HL-60 (cell line): ENCODE measurements at places on chromosomes 16 and 17.
A peak's percentile ranks its signal among the peaks of the same experiment; 100 is the strongest.

DNA sequence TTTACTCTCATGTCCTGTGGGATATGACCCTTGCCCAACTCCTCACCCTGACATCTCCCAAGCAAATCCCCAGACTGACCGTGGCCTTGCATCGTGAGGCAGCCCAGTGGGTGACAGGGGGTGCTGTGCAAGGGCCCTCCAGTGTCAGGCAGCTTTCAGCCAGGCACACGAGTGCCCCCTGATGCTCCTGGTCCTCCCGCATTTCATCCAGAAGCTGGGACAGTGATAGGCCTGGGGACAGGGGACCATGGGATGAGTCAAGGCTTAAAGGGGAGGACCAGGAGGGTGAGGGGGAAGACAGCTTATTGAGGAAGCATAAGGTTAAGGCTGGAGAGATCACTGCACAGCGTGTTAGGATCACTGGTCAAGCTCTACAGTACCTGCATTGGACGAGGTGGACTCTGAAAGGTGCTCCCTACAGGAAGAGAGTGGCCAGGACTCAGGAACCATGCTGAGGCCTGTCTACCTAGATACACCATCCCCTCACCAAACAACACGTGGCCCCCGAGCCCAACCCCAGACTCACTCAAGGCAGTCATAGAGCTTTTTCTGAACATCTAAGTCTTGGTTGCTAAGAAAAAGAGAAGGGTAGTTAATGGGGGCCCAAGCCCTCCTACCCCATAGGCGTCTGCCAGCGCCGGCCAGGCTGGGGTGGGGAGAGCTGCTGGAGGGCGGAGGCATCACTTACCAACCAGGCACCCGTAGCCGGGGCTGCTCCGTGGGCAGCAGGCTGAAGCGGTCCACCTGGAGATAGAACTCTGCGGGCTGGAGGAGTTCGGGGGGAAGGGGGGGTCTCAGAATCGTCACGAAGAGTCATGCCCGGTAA is 998 bp downstream of the ACD start:
- DNase-seq, result no peak

GRCh38 chr16:68022728-68023537 is at the start of the genes DDX28 and DUS2:
TSS of gene DDX28 (minus strand) at chr16:68023232. CDS start at chr16:68023202, 30 bp downstream.
TSS of gene DUS2 (plus strand) at chr16:68023284. CDS start at chr16:68038024, 14,740 bp downstream.
- DNase-seq, result peak; percentile 94

GRCh38 chr17:19978805-19979211 is 1.2 kb upstream of the AKAP10 start:
- DNase-seq, result peak; percentile 39

DNA sequence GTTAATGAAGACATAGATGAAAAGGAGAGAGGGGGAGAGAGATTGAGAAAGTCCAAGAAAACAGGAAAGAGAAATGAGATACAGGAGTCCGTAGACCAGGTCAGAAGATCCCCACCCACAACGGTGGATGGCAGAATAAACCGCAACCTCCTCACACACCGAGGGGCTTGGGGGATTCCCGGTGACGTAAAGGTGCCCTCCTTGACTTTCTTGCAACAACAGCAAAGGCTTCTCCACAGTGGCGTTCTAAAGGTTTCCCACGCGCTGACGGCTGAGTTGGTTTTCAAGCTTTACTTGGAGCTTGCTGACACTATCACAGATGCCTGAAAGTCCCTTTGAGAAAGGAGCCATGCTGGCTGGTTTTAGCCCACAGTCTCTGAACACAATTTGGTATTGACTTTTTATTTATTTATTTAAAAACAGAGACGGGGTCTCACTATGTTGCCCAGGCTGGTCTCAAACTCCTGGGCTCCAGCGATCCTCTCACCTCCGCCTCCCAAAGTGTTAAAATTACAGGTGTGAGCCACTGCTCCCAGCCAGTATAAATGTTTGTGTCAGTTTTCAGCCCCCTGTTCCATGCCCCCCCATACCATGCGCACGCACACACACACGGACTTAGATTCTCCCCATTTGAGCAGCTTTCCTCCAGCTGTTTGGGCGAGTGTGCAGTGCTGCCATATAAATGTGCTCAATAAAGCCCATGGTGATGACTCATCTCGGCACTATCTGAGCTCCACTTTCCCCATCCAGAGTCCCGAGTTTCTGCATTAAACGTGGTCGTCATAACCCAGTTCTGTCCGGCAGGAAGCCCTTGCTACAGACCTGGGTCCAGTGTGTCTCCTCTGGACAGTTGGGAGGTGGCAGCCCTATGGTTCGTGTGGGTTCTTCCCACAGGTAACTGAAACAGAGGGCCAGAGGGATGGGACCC is 33.0 kb upstream of the SEC14L1 start:
- no peak for DNase-seq

DNA sequence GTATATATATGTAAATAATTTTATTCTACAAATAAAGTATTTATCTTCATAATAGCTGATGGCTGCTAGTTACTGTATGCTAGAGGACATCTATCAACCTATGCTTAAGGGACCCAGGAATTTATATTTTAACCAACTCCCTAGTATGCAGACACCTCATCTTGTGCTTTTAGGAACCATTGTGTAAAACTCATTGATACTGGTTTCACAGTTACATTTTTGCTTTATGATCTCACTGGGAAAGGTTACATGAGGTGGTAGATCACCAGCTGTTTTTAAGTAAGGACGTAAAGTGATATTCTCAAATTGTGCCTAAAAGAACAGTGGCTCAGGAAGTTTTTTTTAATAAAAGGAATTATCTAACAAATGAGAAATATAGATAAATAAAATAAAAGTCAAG is 56.4 kb downstream of the VMP1 start:
- DNase-seq, result no peak

DNA sequence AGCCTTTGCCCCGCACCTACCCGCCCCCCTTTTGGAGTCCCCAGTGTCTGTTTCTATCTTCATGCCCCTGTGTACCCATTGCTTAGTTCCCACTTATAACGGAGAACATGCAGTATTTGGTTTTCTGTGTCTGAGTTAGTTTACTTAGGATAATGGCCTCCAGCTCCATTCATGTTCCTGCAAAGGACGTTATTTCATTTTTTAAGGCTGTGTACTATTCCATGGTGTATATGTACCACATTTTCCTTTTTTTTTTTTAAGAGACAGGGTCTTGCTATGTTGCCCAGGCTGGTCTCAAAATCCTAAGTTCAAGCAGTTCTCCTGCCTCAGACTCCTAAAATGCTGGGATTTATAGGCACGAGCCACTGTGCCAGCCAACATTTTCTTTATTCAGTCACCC is 4.1 kb upstream of the TGFB1I1 start:
- no peak for DNase-seq

GRCh38 chr16:88773812-88774291 is 11.2 kb downstream of the PIEZO1 start:
- DNase-seq, result no peak

GRCh38 chr16:85420501-85421337 is 192.4 kb upstream of the GSE1 start:
- DNase-seq, result peak; percentile 28

GRCh38 chr16:11683145-11683544 is 14.9 kb downstream of the SNN start:
- DNase-seq, result no peak

DNA sequence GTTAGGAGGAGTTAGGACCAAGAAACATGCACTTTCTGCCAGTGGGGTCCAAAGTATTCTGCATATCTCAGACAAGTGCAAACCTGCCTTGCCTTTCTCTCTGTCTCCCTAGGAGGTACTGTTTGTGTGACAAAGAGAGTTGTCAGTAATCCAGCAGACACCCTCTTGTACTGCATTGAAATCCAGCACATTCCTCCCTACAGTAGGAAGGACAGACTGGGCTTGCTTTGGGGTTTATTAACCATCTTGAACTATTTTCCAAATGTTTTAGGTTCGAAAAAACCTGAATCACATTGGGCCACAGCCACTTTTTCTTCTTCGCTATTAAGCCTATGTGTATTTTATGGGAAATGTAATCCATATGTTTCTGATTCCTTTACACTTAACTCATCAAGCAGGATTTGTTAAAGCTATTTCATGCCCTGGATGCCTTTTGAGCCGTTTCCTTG is 204.2 kb upstream of the KCNJ16 start:
- DNase-seq, result no peak

DNA sequence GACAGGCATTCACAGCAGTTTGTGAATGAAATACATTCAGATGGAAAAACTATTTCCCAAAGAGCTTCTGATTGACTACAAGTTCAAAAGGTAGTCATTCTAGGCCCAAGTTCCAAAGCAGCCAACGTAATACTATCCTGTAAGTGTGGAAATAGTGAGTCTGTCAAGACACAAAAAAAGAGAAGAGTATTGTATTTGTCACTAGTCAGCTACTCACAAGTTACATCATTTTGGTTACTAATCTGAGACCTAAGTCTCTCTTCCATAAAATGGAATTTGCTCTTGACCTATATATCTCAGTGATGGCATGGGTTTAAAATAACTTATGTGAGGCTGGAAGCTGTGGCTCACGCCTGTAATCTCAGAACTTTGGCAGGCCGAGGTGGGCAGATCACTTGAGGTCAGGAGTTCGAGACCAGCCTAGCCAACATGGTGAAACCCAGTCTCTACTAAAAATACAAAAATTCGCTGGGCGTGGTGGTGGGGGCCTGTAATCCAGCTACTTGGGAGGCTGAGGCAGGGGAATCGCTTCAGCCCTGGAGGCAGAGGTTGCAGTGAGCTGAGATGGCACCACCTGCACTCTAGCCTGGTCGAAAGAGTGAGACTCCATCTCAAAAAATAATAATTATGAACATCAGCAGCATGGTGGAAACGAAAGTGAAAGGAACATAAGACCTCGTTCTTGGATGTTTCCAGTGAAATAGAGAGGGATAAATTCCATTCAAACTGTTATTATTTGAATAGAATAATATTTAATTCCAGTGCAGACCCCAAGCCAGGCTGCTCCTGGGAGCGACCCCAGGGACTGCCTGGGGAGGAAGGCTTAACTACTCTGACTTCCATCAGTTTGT is 2.9 kb downstream of the CMC2 start:
- no peak for DNase-seq

GRCh38 chr17:3926860-3927627 is 10.8 kb upstream of the P2RX1 start:
- DNase-seq, result no peak

- DNase-seq, result no peak
Measured at GRCh38 chr16:51542981-51543815, 392.1 kb upstream of the SALL1 start.

DNA sequence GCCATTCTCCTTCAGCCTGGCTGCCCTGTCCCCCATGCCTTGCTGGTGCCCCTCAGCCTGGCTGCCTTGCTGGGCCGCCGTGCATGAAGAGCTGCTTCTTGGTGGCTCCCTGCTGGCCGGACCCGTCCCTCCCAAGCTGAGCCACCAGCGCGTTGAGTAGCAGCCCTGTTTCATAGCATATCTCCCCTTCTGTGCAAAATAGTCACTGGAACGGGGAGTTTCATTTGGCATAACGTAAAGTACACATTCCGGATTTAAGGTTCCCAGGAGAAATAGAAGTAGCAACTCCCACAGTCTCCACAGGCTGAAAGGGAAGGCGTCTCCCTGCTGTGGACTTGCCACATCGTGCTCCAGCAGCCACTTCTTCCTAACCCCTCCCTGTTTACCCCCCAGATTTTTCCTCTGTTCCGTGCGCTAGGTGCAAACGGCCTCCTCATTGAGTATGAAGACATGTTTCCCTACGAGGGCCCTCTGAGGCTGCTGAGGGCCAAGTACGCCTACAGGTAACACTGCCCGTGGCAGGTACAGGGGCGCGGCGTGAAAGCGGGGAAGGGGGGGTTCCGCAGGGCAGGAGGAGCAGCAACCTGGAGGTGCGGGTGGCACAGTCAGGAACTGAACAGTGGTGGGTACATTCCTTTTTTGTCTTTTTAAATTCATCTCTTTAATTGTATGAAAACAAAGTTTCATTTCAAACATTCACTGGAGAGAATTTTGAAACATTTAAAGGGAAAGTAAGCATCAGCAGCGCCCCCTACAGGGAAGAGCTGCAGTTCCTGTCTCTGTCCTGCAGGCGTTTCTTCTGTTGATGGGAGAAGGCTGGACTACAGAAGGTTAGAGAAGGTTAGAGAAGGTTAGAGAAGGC is 5.8 kb upstream of the OGFOD3 start:
- no peak for DNase-seq

DNA sequence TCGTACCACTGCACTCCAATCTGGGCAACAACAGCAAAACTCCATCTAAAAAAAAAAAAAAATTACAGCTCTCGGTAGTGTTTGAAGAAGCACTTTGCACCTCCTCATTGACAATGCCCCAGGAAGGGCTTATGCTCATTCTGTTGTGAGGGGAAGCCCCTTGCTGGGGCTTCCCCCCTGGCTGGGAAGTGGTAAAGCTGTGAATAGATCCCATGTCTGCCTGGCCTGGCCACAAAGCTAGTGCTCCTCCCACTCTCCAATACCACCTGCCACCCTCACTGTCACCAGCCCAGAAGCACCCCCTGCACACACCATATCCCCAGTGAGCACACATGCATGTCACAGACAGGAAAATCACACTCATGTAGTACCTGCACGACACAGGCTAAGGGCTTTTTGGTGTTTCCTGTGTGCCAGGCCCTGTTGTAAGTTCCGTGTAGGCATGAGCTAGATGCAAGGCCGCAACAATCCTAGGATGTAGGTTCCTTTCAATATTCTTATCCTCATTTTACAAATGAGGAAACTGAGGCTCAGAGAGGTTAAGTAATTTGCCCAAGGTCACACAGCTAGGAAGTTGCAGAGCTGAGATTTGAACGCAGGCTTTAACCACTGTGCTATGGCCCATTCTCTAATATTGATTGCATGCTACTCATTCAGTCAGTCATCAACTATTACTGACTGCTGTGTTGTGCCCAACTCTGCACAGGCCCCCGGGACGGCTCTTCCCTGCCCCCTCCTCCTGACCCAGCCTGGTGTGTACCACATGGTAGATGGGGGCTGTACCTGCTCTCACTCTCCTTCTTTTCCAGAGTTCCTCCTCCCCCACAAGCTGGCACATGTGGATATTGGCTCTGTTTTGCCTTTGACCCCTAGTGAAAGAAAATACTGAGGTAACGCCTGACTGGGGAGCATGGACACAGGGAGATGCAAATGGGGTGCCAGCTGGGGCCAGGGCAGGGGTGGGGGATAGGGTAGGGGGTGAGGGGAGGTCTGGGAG is 11.9 kb upstream of the COL1A1 start:
- DNase-seq, result peak; percentile 25

- DNase-seq, result no peak
Measured at GRCh38 chr17:51799240-51799639, 359.3 kb downstream of the CA10 start.
